ENCODE measurements at places on chromosomes 3 and 15.

GRCh38 chr3:18369551-18370185, 55.5 kb downstream of the SATB1 start:
- no peak for DNase-seq

DNA sequence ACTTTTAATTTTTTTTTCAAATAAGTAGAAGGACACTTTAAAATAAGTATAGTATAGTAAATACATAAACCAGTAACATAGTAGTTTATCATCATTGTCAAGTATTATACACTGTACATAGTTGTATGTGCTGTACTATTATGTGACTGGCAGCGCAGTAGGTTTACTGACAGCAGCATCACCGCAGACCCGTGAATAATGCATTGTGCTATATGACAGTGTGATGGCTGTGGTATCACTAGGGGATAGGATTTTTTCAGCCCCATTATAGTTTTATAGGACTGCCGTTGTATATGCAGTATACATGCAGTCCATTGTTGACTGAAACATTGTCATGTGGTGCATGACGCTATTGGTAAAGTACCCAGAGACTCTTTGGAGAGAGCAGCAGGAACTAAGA, 306.5 kb downstream of the SQOR start:
- no peak for DNase-seq

DNA sequence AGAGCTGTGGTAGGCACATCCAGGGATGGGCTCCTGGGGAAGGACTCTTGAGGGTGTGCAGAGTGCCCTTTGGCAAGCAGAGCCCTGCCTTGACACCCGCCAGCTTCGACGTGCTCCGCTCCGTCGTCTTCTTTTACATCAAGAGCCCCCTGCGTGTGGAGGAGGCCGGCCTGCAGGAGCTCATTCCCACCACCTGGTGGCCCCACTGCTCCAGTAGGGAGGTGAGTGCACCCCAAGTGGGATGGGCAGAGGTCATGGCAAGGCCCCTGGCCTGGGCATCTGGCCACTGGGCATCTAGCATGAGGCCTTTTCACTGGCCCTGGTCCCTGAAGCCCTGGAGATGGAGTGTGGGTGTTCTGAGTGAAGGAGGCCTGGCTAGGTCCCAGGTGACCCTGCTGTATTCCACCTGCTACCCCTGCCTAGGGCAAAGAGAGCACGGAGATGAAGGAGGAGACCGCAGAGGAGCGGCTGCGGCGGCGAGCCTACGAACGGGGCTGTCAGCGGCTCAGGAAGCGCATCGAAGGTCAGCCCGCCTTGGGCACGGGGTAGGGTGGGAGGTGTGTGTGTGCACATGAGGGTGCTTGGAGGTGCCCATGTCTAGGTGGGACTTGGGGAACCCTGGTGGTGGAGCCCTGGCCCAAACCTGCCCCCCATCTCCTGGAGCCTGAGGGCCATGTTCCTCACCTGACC, 12.2 kb downstream of the RNF123 start:
- DNase-seq: no peak

GRCh38 chr3:176595307-176595706, 602.0 kb downstream of the TBL1XR1 start:
- DNase-seq: no peak

DNA sequence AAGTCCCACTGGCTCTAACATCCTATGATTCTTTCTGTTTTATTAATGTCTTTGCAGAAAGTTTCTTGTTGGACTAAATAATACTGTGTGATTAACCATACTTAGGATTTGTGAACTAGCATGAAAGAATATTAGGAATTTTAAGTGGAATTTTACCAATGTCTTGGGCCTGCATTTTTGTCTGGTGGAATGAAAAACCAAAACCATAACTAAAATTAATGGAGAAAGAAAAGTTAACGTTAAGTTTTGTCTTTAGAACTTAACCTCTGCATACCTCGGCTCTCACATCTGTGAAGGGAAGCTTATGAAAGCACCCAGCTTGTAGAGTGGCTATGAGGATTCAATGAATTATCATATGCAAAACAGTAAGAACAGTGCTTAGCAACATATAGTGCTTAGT, 6.5 kb downstream of the FBN1 start:
- no peak for DNase-seq

All from right forelimb (tissue), 1 donor.